Dorsolateral prefrontal cortex (tissue), 122 donors: ENCODE measurements at places on chromosomes 5 and 9. TPM values are rescaled to one million over a fixed set of nuclear protein-coding genes. Genes with fewer than 3 reads are reported as not detected.

Gene CNTFR
- total RNA-seq = 59.9 TPM

- no peak for DNase-seq
Measured at GRCh38 chr5:78896132-78896531, 89.0 kb downstream of the ARSB start.

Gene PCDHA6
- 10.0 TPM for total RNA-seq

DNA sequence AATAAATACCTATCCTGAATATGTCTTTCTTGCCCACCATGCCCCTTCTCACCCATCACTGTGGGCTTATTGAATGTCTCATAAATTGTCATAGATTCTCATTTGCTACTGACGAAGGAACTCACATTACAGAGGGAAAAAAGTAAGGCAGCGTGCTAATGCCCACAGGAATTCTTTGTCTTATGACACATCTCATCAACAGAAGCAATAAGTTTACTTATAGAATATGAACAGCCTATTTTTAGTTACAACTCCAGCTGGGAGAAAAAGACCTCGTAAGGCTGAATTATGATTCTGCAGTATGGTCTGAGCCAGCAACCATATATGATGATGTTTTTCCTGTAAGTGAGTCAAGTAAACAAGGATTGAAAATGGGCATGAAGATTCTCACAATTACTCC is 22.4 kb upstream of the ATG10 start:
- no peak for DNase-seq

Gene LYRM7
- 24.9 TPM for total RNA-seq

GRCh38 chr5:57411982-57412381 is 70.6 kb downstream of the ACTBL2 start:
- no peak for DNase-seq

DNA sequence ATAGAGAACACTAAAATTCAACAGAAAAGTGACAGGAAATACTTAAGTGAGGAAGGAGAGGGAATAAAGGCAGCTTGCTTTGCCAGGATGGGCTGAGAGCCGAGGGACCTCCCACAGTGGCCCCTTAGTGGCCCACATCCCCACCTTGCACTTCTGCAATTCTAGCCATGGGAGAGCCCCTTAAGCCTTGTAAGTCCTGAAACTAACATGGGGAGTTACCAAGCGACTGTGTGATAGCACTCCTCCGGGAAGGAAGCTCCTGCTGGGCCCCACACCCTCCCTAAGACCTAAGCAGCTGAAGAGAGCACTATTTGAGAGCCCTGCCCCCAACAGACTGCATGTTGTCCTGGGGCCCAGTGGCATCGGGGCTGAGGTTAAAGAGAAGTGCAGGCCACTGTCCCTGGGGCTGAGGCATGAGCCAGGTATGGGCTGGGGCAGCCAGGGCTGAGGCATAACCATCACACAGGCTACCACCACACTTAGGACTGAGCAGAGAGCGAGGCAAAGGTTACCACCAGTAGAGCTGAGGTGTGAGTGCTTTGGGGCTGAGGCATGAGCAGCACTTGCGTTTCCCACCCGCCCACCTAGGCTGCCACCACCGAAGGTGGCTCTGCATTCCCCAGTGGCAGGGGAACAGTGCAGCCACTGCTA is 301.8 kb upstream of the TRPC7 start:
- DNase-seq = no peak

- DNase-seq = peak; percentile 26
Measured at GRCh38 chr5:134371834-134372340, 518 bp downstream of the UBE2B start.

DNA sequence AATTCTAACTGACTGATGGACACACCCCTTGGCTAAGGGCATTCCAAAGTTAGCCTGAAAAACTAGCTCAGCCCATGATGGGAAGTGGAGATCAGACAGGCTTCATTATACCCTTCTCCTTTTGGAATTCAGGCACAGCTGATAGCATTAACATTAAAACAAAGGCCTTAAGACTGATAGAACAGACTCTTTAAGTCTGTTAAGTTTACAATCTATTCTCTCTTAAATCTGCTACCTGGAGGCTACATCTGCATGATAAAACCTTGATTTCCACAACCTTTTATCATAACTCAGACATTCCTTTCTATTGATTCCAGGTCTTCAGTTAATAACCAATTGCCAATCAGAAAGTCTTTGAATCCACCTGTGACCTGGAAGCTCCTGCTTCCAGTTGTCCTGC is 281.4 kb downstream of the TUSC1 start:
- no peak for DNase-seq

GRCh38 chr9:113479174-113479621 is 15.7 kb downstream of the RGS3 start:
- no peak for DNase-seq

GRCh38 chr5:148230240-148230639 is 8.1 kb upstream of the MARCOL start:
- no peak for DNase-seq

DNA sequence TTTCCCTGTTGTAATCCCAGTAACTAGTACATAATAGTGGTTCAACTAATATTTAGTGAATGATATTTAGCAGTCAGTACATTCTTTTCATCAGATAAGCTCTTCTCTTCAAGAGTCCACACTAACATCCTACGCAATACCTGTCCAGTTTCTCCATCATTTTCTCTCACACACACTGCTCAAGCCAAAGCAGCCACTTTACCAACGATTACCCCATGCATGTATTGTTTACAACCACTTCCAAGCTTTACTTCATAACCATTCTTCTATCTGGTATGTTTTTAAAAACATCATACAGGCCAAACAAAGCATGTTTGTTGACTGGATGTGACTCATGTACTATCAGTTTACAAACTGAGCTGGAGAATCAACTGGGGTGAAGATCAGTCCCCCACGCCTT is 7.3 kb downstream of the UBTD2 start:
- no peak for DNase-seq

GRCh38 chr5:53276825-53277224 is 167.3 kb upstream of the MOCS2 start:
- no peak for DNase-seq

- no peak for DNase-seq
Measured at GRCh38 chr9:137664676-137665075, 45.9 kb downstream of the EHMT1 start.

Gene PCDHB7
- 5.1 TPM for total RNA-seq

Gene SUSD3
- total RNA-seq = 1.3 TPM

DNA sequence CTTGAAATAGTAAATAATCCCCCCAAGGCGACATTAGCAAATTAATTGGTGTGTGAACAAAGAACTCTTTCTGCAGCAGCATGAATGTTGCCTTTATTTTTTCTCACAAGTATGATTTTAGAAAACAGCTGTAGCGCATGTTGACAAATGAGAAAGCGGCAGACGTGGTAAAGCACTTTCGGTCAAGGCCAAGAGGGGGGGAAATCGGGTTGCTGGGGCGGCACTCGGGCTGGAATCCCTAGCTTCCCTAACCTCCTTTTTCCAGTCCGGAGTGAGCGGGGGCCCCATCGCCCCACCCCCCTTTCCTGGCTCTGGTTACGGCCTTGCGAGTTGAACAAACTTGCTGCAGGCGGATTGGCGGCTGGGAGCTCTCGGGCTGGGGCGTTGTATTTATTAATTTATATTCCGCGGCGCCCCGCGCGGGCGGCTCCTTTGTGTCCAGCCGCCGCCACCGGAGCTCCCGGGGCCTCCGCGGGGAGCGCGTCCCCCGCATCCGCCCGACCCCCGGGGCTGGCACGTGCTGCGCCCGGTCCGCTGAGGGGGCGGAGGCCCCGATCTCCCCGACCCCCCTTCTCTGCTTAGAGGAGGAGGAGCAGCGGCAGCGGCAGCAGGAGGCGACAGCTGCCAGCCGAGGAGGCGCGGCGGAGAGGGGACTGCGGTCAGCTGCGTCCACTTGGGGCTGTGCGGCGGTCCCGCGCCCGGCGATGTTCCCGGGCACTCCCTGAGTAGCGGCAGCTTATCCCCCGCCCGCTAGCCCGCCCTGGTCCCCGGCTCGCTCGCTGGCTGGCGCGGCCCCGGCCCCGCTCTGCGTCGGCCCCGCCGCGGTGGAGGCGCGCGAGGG is at the start of gene RHOBTB3:
TSS of gene RHOBTB3 (plus strand) at position 607 of the 841 bp plus-strand sequence. CDS start 347 bp downstream, outside the sequence.
- peak; percentile 91 for DNase-seq

DNA sequence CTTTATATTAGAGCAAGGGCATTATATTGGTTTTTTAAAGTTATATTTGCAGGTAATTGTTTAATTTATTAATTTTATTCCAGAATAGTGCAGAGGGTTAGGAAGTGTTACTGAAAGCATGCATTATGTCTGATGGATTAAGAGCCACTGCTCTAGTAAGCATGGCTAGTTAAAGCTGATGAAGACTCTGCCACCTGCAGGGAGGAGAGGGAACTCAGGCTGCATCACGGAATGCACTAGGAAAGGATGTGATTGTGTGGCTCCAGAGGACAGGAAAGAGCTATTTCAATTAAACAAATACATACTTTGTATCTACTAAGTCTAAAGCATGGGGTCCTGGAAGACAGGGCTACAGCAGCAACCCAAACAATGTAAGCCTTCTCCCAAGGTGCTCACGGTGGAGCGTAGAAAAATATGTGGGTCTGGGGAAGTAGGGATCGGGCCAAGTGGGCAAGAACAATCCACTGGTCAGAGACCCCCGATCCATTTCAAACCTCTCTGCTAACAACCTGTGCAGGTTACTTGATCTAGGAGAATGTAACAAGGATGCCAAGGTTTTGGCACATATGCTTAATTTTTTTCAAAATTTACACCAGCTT is 15.3 kb upstream of the GRXCR2 start:
- no peak for DNase-seq

GRCh38 chr5:133274597-133274935 is 222.8 kb downstream of the HSPA4 start:
- no peak for DNase-seq

- DNase-seq = no peak
Measured at GRCh38 chr9:109086221-109086620, 33.5 kb downstream of the TMEM245 start.

GRCh38 chr5:36179950-36180349 is 28.0 kb downstream of the SKP2 start:
- DNase-seq = no peak

Gene ADCY2
- total RNA-seq = 151 TPM

Gene SH2D3C
- total RNA-seq = 22.6 TPM

DNA sequence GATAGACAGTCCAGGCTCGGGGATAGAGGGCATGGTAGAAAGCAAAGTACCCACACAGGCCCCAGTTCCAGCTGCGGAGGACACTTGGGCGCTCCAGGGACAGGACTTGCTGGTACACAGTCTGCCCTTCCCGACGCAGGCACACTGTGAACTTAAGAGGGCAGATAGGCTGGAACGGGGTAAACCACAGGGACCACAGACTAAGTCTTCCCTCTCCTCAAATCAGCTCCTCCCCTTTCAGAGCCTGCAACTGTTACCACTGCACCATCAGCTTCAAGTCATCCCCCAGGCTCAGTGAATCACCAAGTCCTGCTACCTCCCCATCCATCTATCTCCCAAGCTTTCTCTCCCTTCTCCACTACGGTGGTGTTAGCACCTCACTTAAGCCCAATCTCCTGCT is 7.3 kb downstream of the GBA2 start:
- no peak for DNase-seq

DNA sequence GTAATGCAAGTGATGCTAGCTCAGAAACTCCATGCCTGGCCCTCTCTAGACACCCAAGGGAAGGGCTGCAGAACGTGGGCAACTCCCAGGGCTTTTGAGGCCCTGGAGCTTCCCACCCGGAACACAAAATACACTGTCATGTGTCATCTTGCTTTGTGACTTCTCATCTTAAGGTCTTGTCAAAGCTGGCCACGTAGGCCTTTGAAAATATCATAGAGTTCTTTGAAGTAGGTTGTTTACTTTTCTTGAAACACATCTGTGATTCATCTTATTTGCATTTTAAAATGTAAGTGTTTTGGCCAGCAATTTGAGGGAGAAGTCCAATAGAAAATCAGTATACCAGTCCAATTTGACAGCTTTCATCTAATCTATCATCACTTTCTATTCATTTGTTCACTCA is 40.2 kb upstream of the PALM2AKAP2 start:
- no peak for DNase-seq

DNA sequence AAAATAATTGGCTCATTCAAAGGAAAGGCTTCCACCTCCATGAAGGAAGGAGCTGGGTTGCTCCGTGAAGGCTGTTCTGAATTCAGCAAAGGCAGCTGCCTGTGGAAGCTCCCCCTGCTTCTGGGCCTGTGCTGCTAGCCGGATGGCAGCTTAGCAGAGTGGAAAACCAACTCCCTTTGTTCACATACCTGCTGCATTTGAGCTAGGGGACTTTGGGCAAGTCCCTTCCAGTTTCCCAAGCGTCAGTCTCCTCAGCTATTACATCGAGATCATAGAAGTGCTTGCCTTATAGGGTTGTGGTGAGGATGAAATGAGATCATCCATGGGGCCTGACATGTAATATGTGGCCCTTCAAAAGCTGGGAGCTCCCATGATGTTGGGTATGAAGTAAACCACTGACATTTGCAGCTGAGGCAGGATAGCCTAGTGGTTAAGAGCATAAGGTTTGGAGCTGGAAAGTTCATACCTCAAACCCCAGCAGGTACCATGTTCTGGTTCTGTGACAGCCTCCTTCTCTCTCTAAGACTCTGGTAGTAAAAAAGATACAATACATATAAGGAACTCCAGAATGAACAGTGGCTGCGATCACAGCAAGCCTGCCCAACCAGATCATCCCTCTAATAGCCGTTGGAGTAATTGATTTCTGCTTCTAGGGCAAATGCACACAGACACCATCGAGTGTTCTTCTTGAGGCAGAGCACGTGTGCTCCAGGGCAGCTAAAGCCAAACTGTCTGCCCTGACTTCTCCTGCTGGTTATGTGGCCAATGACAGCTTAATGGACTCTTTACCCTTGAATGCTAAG is 11.0 kb upstream of the DENND1A start:
- DNase-seq = no peak

Gene ITGA2
- total RNA-seq = 8.5 TPM

Gene GABRB2
- 177 TPM for total RNA-seq

Gene TMEFF1
- total RNA-seq = 20.2 TPM

DNA sequence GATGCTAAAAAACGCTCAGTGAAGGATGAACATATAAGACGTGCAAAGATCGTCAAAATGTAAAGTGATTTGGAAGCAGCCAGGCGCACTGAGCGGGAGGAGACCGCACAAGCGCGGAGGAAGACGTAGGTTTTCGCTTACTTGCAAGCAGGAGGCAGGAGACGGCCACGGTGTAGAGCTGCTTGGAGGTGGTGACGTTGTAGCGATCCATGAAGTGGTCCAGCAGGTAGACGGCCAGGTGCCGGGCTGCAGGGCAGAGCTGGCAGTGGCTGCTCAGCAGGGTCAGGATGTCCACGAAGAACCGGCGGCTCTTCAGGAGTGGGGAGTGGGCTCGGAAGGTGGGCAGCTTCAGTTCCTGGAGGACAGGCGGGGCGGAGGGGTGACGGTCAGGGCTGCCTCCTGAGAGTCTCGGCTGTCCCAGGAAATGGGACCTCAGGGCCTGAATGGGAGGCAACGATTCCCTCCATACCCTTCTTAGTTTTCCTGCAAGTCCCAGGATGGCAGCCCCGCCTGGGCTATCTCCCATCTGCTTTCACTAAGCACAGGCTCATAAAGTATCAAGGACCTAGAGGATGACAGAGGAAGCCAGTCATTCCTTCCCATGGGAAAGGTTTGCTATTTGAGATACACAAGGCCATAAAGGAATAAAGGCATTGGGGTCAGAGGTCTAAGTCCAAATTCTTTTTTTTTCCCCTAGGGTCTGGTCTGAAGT is 31.8 kb downstream of the CCNJL start:
- DNase-seq = no peak

- DNase-seq = no peak
Measured at GRCh38 chr5:123937230-123937629, 425.3 kb downstream of the CSNK1G3 start.

- no peak for DNase-seq
Measured at GRCh38 chr5:55227664-55228430, 732 bp upstream of the MCIDAS start.

Gene RGS7BP
- total RNA-seq = 110 TPM

GRCh38 chr9:121889990-121890563 is 203.0 kb downstream of the TTLL11 start:
- no peak for DNase-seq
